ENCODE measurements at places on chromosomes 1 and 21.

- no peak for DNase-seq
Observed at GRCh38 chr1:30907481-30908315, 860 bp downstream of the SDC3 start.

DNA sequence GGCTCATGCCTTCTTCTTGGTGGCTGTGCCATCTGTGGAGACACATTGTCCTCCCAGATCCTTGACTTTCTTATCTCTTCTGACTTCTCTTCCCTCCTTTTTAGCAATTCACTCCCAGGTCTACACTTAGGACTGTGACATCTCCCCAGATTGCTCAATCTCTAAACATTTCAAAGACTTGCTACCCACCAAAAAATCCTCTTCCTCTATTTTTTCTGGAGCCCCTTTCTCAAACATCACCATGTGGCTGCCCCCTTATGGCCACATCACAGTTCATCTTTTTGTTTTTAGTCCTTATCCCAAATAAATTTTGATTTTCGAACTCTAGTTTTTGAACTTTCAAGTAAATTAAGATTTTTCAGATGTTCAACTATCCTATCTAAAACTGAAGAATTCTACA, 148.6 kb upstream of the HOOK1 start:
- DNase-seq: no peak

- no peak for DNase-seq
Observed at GRCh38 chr1:2415337-2415736, 3.0 kb upstream of the PEX10 start.

DNA sequence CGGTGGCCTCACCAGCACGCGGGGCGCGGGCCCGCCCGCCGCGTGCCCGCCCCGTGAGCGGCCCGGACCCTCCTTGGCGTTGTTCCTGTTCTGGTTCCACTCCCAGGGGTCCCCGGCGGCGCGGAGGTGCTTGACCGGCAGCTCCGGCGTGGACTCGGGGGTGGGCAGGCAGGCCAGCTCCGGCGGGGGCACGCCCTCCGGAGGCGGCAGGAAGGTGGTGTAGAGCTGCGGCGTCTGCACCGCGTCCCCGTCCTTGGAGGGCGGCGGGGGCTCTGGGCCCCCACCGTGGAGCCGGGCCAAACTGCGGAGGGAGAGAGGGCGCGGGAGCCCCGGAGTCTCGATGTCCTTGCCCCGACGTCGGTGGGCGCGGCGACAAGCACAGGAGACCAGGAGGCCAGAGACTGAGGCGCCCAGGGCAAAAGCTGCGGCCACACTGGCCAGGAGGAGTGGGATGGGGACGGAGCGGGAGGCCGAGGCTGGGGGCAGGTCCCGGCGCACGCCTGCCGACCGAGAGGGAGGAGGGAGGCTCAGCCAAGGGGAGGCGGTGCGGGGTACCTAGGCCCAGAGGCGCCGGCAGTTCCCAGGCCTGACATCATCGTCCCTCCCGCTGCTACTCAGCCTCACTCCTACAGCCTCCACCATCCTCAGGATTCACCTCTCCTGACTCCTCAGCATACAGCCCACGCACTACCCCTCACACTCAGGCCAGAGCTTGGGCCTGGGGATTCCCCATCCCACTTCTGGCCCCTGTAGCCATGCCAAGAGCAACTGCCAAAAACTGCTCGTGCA, 13.2 kb downstream of the SEMA6C start:
- DNase-seq: no peak

- no peak for DNase-seq
Observed at GRCh38 chr21:29943885-29944284, 4.1 kb upstream of the GRIK1 start.

DNA sequence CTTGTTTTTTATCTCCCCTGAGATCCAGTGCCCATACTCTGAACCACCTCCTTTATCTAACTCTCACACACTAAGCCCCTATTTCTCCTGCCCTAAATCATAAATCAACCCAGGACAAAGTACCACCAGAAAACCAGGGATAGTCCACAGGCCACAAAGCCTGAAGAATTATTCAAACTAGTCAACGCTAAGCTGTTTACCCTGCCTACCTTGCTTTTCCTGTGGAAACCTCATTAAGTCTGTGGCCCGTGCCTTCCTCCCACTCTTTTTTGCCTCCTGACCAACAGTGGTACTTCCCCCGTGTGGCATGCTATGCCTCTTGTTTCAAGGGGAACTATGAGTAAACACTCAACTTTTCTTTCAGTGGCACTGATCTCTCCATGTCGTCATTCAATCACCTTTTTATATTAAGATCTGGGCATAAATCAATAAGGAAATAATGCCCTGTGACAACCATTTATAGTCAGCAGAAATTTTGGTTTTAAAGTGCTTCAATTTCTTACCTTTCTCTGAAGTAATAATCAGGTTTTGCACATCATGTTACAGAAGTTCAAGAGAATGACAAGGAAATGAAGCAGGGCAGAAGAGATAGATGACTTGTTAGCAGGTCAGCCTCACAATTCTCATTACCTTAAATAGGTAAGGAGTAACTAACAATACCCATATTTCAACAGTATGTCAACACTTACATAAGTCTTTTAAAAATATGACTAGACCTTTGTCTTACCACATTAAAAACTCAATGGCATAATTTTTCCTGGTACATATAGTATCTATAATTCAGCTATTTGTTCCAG, 32.1 kb downstream of the EYA3 start:
- no peak for DNase-seq

Data from AG09319 (cell line).